ENCODE measurements at places on chromosomes 4 and X. TPM values are rescaled to one million over a fixed set of nuclear protein-coding genes. Genes with fewer than 3 reads are reported as not detected.

DNA sequence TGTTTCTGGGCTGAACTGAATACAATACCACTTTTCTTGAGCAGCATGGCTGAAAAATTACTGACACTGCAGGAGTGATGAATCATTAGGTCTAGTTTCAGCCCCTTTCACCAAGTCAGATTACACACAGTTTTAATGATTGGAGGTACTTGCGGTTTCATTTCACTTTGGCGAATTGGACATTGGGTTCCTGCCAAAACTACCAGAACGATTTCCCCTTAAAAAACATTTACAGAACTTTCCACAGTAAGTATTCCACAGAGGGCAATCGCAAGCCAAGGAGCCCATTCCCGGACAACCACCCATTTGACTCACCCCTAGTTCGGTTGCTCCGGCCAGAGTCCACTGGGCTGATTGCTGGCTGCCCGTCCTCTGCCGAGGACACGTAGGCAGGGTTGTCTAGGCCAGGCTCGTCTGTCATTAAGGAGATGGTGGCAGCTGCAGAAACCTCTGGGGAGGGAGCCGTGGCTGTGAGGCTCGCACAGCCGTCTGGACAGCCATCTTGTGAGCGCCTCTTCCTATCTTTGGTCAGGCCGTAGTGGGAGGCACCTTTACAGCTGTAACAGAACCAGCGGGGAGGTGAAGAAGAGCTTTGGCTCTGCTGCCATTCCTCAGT is 83.5 kb downstream of the LNX1 start:
- no peak overlapping the region for H3K4me3 ChIP-seq
- no peak for DNase-seq
- no peaks in the 10 kb centered on the region for H3K27me3 ChIP-seq
- H3K27ac ChIP-seq = no peak overlapping the region

- no peak overlapping the region for H3K27ac ChIP-seq
- H3K27me3 ChIP-seq = no peaks in the 10 kb centered on the region
- DNase-seq = no peak
- no peak overlapping the region for H3K4me3 ChIP-seq
- no peaks in the 10 kb centered on the region for H3K4me1 ChIP-seq
These were observed 186.5 kb downstream of the MSL3 start for GRCh38 chrX:11944501-11944900.

GRCh38 chr4:109125084-109125483 is 177.4 kb downstream of the COL25A1 start:
- DNase-seq = no peak
- H3K27me3 ChIP-seq = peaks cover 28% of the 10 kb centered on the region
- H3K27ac ChIP-seq = no peak overlapping the region
- no peak overlapping the region for H3K4me3 ChIP-seq
- no peaks in the 10 kb centered on the region for H3K4me1 ChIP-seq

DNA sequence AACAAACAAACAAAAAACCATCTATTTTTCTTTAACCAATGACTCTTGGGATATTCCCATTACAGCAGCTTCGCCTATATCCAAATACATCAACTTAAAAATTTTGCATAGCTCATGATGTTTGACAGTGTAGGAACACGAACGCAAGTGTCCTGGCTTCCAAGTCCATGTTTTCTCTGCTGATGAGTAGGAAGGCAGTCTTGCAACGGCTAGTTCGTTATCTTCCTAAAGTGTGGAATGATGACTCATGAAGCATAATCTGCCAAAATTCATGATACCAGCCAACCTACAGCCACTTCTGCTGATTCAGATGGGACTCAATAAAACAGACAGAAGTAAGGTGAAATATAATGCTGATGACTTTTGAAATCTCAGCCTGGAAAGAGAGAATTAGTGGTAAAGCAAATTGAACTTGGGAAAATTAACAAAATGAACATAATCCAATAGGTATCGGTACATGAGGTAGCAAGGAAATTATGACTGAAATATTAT is 6.4 kb upstream of the SEPTIN11 start:
- H3K4me3 ChIP-seq = no peak overlapping the region
- no peak for DNase-seq
- no peaks in the 10 kb centered on the region for H3K36me3 ChIP-seq
- peaks cover 74% of the 10 kb centered on the region for H3K27me3 ChIP-seq
- H3K27ac ChIP-seq = no peak overlapping the region
- no peaks in the 10 kb centered on the region for H3K4me1 ChIP-seq

DNA sequence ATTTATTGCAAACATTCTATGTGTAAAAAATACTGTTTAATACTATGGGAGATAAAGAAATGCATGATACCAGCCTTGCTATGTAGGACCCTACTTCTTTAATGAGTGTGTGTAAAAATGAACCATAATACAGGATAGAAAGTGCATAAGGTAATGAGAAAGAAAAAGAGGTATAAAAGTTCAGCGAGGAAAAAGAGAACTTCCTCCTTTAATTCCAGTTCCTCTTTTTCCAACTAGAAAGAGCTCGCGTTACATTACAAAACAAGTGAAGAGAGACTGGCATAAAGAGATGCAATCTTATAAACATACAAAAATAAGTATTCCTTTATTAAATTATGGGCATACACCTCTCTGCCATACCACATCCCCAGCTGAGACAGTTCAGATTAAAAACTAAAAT is 77.4 kb downstream of the ANKRD17 start:
- H3K4me1 ChIP-seq = peaks cover 4% of the 10 kb centered on the region
- H3K4me3 ChIP-seq = no peak overlapping the region
- H3K27me3 ChIP-seq = no peaks in the 10 kb centered on the region
- no peak for DNase-seq

The GUCY1A1 gene
- total RNA-seq = not detected

DNA sequence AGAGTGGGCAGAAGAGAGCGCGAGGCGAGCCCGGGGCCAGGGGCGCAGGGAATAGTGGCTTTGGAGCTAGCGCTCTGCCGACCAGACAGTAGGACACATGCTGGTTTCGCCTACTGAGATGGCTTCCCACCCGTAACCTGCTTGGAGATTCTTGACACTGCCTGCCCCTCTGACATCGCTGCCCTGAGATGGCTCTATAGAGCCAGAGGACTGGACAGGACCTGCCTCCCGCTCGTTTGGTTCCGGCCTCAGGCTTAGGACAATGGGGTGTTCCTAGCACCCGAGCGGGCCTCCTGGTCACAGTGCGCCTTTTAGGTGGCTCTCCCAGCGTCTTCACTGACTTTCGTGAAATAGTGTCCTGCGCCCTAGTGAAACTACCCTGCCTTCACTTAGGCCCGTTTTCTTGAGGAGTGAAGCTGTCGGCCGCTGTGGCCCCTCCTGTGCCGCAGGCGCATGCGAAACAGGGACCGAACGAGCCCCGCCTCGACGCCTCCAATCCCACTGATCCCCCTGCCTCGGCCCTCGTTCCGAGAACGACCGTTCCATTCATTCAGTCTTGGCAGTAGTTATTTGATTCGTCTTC is 608 bp downstream of the TAF1 start:
- H3K27me3 ChIP-seq = no peaks in the 10 kb centered on the region
- peak overlapping the region; percentile 98 for H3K4me3 ChIP-seq
- peak; percentile 14 for DNase-seq
- H3K36me3 ChIP-seq = peaks cover 39% of the 10 kb centered on the region
- H3K4me1 ChIP-seq = peaks cover 23% of the 10 kb centered on the region

DNA sequence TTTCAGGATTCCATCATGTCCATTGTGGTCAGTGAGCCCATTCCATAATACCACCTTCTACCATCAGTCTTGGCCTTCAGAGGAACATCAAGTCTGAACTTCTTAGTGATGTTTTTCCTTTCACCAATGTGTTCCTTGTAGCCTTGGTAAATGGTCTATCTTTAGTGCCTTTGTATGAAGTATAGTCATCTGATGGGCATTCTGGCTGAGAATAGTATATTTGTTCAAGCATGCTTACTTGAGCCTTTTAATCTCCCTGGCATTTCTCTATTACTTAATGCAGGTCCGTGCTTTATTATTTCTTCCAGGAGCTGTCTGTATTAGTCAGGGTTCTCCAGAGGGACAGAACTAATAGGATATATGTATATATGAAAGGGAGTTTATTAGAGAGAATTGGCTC is 99.7 kb downstream of the TLL1 start:
- no peaks in the 10 kb centered on the region for H3K36me3 ChIP-seq
- no peak for DNase-seq
- H3K27ac ChIP-seq = no peak overlapping the region

- no peak for DNase-seq
- no peak overlapping the region for H3K4me3 ChIP-seq
- H3K36me3 ChIP-seq = no peaks in the 10 kb centered on the region
These were observed 188.4 kb upstream of the GALNT7 start for GRCh38 chr4:172980219-172980618.

- peaks cover 58% of the 10 kb centered on the region for H3K36me3 ChIP-seq
- H3K4me3 ChIP-seq = no peak overlapping the region
- H3K27ac ChIP-seq = peak overlapping the region; percentile 70
These were observed 40.6 kb downstream of the HADH start for GRCh38 chr4:108030332-108030731.

- H3K4me1 ChIP-seq = no peaks in the 10 kb centered on the region
- no peak for DNase-seq
- H3K4me3 ChIP-seq = no peak overlapping the region
- peaks cover 12% of the 10 kb centered on the region for H3K27me3 ChIP-seq
- H3K27ac ChIP-seq = no peak overlapping the region
These were observed 71.3 kb upstream of the ACSL1 start for GRCh38 chr4:184896868-184897715.

DNA sequence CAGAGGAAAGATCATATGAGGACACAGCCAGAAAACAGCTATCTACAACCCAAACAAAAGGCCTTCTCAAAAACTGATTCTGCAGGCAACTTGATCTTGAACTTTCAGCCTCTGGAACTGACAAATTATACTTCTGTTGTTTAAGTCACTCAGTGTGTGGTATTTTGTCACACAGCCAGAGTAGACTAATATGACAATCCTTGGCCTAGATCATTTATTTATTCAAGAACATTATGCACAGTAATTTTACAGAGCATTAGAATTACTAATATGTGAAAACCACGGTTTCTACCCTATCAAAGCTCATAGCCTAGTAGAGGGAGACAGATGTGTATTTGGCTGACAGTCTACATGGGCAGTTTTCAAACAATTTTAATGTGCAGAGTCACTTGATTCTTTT is 167.8 kb upstream of the PCDH18 start:
- H3K27me3 ChIP-seq = no peaks in the 10 kb centered on the region
- no peaks in the 10 kb centered on the region for H3K4me1 ChIP-seq
- no peaks in the 10 kb centered on the region for H3K36me3 ChIP-seq
- no peak overlapping the region for H3K27ac ChIP-seq
- DNase-seq = no peak

The ARX gene
- total RNA-seq = not detected

DNA sequence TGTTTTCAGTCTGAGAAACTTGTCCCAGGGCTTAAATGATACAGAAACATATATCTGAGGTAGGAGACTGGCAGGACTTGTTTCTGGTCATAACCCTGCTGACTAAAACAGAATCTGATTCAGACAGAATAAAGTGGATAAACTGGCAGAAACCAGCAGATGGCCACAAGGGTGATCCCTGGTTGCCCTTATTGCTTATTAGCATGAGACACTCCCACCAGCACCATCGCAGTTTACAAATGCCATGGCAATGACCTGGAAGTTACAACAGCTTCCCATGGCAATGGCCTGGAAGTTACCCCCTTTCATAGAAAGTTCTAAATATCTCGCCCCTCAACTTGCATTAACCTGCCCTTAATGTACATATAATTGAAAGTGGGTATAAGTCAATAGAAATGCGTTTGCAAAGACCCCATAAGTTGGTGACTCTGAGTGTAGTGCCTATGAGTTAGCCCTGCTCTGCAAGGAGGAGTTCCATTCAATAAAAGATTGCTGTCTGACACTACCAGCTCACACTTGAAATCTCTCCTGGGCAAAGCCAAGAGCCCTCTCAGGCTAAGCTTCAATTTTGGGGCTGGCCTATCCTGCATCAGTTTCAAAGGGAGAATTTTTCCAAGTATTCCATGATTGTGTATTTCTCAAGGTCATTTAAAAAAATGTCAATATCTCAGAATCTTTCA is 52.9 kb upstream of the PAGE5 start:
- no peaks in the 10 kb centered on the region for H3K36me3 ChIP-seq
- H3K4me1 ChIP-seq = no peaks in the 10 kb centered on the region
- H3K4me3 ChIP-seq = no peak overlapping the region
- DNase-seq = no peak

GRCh38 chr4:98283219-98284189 is 22.3 kb downstream of the RAP1GDS1 start:
- peak overlapping the region; percentile 74 for H3K27ac ChIP-seq
- H3K4me3 ChIP-seq = peak overlapping the region; percentile 17
- H3K4me1 ChIP-seq = peaks cover 41% of the 10 kb centered on the region
- H3K36me3 ChIP-seq = peaks cover 32% of the 10 kb centered on the region
- no peaks in the 10 kb centered on the region for H3K27me3 ChIP-seq
- DNase-seq = no peak

- no peak for DNase-seq
- no peak overlapping the region for H3K27ac ChIP-seq
- H3K4me3 ChIP-seq = no peak overlapping the region
- no peaks in the 10 kb centered on the region for H3K4me1 ChIP-seq
These were observed 19.3 kb downstream of the PRSS48 start for GRCh38 chr4:151296227-151296626.

DNA sequence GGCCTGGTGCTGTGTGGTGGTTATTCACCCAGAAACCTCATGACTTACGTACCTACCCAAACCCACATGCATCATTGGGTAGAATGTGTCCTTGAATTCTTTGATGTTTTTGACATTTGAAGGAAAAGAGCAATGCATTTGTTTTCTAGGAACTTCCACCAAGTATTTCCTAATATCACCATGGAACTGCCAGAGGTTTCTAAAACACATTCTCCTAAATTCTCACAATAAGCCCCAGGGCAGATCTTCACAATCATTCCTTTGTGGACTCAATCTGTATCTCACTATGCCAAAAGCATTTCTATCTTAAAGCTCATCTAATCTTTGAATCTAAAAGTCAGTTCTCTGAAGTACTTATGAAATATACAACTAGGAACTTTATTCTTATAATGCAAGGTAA is 8.3 kb upstream of the ODAM start:
- H3K27ac ChIP-seq = no peak overlapping the region
- H3K27me3 ChIP-seq = no peaks in the 10 kb centered on the region
- no peaks in the 10 kb centered on the region for H3K4me1 ChIP-seq
- H3K4me3 ChIP-seq = no peak overlapping the region
- H3K36me3 ChIP-seq = no peaks in the 10 kb centered on the region
- DNase-seq = no peak

GRCh38 chr4:76435528-76436319 is 695 bp downstream of the SHROOM3 start:
- H3K27ac ChIP-seq = no peak overlapping the region
- DNase-seq = no peak
- no peaks in the 10 kb centered on the region for H3K4me1 ChIP-seq
- H3K36me3 ChIP-seq = no peaks in the 10 kb centered on the region

DNA sequence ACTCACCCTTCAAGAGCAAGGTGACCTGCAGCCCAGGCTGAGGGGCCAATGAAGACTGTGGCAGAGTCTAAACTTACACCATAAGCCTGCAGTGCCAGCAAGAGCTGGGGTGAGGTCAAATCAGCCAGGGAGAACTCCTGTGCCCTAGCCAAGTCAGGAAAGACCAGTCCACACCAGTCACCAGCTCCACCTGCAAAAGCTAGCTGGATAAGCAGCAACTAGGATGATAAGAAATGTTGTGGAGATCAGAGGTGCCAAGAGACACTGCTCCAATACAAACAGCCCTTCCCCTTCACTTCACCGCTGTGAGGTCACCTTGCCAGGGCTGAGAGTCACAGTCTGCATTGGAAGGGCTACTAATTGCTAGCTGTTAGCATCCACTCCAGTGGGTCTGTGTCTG is 31.3 kb downstream of the NIPAL1 start:
- peaks cover 29% of the 10 kb centered on the region for H3K4me1 ChIP-seq
- no peak overlapping the region for H3K4me3 ChIP-seq
- no peak for DNase-seq
- no peak overlapping the region for H3K27ac ChIP-seq
